ENCODE measurements at places on chromosomes 5 and 9.

- no peak for DNase-seq
Observed at GRCh38 chr9:89695441-89695891, 90.7 kb downstream of the GADD45G start.

DNA sequence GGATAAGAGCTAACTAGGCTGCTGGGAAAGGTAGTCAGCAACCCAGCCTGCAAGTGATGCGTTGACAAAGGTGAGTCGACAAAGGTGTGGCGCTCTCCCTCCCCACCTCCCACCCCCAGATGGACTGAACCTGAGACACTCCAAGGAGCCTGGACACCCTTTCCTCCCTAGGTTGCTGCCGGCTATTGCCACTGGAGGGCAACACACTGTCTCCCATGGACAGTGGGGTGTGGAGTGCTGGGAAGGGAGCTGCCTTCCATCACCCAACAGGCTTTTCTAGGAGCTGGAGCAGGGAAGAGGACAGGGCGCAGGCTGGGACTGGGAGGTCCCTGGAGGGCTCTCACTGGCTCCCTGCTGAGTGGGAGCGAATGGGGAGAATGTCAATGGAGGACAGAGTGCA, 75.4 kb upstream of the ARAP3 start:
- no peak for DNase-seq

DNA sequence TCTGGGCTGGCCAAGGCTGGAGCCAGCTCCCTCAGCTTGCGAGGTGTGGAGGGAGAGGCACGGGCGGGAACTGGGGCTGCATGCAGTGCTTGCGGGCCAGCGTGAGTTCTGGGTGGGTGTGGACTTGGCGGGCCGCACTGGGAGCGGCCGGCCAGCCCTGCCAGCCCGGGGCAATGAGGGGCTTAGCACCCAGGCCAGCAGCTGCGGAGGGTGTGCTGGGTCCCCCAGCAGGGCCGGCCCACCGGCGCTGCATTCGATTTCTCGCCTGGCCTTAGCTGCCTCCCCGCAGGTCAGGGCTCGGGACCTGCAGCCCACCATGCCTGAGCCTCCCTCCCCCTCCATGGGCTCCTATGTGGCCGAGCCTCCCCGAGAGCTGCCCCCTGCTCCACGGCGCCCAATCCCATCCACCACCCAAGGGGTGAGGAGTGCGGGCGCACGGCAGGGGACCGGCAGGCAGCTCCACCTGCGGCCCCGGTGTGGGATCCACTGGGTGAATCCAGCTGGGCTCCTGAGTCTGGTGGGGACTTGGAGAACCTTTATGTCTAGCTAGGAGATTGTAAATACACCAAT, 302.6 kb upstream of the ADAMTS16 start:
- DNase-seq, result no peak

DNA sequence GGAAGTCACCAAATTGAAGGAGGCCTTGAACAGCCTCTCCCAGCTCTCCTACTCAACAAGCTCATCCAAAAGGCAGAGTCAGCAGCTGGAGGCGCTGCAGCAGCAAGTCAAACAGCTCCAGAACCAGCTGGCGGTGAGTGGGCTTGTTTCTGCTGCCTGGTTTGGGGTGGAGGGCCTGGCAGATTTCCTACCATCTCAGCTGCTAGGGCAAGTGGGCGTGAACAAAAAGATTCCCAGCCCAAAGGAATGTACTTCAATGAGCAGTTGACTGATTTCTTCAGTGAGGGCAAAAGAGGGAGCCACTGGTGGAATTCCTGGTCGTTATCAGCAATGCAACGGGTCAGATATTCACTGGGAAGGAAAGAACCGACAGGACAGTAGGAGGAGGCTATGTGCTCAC, 12.6 kb upstream of the TTC23L start:
- DNase-seq, result no peak
